ENCODE measurements at places on chromosomes 6 and 20.

DNA sequence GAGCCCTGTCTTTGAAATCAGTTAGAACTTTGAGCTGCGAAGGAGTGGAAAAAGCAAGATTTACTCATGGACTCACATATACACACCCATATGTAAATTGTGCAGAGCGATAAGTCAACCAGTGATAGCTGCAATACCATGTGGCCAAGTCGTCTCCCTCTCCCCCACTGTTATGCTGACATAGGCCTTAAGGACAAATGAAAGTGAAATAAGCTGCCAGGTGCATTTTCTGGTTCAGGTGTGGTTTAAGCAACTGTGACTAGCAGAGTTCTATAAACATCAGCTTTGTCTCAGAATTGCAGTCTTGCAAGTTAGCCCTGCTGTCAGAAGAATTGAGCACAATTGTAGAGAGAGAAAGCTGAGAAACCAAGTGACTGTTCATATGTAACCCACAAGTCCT lies 9.6 kb downstream of the FAM83B start:
- DNase-seq: no peak
- no peak overlapping the region for H3K4me3 ChIP-seq
- no peak overlapping the region for H3K27ac ChIP-seq
- H3K36me3 ChIP-seq: peaks cover 32% of the 10 kb centered on the region

DNA sequence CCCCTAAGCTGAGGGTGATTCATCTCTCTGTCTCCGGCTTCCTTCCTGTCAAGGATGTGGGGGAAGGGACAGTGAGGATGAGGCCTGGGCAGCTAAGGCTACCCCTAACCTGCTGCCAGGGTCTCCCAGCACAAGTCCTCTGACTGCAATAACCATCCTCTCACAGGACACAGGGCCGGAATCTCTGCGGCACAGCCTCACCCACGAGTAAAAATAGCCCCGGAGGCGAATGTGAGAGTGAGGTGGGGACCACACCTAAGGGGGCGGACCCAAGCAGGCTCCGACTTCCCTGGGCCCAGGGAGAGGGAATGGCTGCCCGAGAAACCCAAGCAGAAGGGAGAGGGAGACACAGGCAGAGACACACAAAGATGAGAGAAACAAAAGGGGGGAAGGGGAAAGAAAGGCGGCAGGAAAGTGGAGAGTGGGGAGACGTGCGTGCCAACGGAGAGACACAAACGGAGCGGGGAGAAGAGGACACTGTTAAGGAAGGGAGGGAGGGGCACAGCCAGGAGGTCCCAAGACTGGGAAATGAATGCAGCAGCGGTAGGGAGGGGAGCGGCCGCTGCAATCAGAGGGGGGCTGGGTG lies 1.4 kb downstream of the CLIC1 start:
- peak overlapping the region; percentile 93 for H3K27ac ChIP-seq
- H3K36me3 ChIP-seq: peaks cover 50% of the 10 kb centered on the region
- peaks cover 41% of the 10 kb centered on the region for H3K4me1 ChIP-seq
- no peaks in the 10 kb centered on the region for H3K27me3 ChIP-seq
- DNase-seq: no peak

DNA sequence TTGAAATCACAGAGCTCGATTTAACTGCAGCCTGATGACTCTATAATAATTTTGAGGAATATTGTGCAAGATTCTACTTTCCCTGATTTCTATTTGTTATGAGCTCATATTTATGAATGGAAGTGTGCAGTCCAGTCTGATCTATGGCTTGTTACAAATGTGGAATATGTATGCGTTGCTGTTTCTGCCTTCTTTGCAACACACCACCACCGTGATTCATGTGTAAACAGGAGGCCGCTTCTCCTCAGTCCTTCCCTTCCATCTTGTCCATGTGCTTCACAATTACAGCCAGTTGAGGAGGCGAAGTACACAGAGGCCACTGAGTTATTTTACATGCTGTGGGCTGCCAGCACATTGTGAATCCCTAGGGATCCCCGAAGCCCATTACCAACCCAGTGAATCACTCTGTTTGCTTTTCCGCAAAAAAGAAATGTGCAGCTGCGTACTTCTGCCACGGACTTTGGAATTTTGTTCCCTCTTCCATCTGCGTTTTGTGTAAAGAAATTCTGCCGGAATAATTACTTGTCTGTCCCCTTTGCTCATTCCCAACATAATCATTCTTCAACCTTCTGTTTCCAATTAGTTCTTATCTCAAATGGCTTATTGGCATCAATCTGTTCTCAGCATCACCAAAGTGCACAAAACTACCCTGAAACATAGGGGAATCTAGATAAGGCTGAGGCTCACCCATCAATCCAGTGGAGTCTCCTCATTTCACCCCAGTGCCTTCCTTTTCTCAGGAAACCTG lies 551.6 kb upstream of the CITED2 start:
- no peak for DNase-seq
- H3K4me1 ChIP-seq: no peaks in the 10 kb centered on the region
- H3K36me3 ChIP-seq: no peaks in the 10 kb centered on the region
- H3K4me3 ChIP-seq: no peak overlapping the region

DNA sequence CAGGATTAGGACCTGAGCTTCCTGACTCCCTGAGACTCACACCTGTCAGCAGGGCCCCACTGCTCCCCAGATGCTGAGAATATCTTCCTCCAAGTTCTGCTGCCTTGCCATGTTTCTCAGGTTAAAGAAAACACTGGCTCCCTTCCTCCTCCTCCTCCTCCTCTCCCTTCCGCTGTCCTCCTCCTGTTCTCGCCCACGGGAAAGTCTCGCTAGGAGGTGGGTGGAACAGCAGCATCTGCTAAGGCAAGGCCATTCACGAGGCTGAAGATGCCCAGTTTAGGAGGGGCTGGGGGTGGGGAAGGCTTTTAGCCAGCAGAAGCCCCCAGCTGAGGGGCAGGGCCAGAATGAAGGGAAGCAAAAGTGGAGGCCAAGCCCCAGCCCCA lies 23.8 kb downstream of the KCNK15 start:
- DNase-seq: no peak
- H3K4me1 ChIP-seq: peaks cover 4% of the 10 kb centered on the region
- H3K36me3 ChIP-seq: no peaks in the 10 kb centered on the region
- peaks cover 5% of the 10 kb centered on the region for H3K27me3 ChIP-seq
- no peak overlapping the region for H3K4me3 ChIP-seq
